ENCODE measurements at places on chromosomes 16 and 17.

- DNase-seq: no peak
These were observed 18.1 kb upstream of the GHDC start for GRCh38 chr17:42212382-42212781.

- no peak for DNase-seq
These were observed 15.8 kb downstream of the CIITA start for GRCh38 chr16:10892782-10893318.

DNA sequence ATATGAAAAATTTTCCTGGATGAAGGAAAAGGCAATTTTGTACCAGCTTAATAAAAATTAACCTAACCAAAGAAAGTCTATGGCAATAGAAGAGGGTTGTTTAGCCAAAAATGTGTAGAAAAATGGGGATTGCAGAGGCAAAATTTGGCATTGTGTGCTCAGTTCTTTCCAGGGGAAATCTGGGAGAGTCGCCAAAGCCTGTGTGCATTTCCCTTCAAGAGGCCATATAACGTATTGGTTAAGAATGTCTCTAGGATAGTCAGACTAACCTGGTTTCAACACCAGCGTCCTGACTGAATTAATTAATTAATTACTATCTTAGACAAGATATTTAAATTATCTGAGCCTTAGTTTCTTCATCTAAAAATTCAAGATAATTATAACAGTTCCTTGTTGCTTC is 44.8 kb upstream of the HLF start:
- DNase-seq: no peak

GRCh38 chr16:83301971-83302370 is 505.8 kb upstream of the HSBP1 start:
- DNase-seq: no peak

DNA sequence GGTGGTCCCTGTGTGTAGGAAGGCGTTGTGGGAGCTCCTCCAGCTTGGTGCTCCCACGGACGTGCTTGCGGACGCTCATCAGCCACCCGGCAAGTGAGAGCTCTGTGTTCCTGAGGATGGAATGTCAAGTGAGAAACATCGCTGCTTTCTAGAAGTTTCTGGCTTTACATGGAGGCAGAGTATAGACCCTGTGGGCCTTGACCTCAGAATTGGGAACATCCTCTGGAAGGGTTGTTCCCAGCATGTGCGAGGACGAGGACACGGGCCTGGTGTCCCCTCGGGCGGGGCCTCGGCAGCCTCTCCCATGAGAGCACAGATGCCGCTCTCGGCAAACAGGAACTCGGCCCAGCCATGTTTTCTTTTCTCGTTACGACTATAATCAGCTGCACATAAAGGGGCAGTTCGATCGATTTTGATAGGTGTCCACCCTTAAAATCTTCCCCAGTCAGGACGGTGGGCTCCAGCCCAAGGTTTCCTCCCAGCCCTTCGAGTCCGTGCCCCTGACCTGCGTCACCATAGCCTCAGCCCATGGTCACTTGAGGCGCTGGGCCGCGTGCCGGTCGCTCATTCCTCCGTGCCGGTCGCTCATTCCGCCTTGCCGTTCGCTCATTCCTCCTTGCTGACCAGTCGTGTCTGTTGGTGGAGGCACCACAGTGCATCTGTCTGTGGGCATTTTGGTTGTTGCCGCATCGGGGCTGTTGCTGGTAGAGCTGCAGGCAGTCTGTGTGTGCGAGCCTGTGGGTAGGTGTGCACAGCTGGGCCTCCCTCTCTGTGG is 91.3 kb upstream of the ZNF750 start:
- DNase-seq: no peak

DNA sequence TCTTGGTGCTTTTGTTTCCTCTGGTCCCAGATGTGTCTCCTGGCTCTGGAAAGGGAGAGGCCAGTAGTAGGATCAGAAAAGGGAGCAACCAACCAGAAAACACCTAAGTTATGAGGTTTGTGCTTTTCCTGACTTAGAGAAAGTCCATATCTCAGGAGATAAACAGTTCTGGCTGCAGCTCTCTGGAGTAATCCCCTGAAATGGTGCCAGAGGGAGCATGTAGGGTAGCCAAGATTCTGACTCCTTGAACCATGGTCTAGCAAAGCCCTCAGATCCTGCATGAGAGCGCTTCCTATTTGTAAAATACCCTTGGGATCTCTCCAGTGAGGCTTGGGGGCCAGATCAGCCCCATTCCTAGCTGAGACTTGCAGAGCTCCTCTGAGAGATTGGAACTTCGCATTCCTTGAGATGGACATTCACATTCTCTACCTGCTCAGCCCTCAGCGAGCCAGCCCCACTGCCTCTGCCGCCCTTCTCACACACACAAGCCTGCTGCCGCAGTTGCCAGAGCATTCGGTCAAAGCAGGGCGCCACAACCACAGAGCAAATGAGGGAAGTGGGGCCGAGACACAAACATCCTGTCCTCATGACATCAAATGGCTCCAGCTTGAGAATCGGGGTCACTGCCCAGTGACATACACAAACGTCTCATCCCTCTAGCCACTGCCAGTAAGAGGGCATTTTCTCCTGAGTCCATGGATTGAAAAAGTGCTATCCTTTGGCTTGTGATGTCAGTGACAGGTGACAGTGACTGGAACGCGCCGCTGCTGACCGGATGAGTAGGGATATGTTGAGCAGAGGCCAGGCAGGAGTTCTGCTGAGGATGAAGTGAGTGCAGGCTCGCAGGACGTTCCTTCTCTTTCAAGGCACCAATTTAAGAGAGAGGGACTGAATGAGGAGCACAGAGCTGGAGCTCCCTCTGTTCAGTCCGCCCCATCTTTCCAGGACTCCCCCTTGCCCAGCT is 5.0 kb downstream of the ABHD15 start:
- DNase-seq: peak; percentile 6

DNA sequence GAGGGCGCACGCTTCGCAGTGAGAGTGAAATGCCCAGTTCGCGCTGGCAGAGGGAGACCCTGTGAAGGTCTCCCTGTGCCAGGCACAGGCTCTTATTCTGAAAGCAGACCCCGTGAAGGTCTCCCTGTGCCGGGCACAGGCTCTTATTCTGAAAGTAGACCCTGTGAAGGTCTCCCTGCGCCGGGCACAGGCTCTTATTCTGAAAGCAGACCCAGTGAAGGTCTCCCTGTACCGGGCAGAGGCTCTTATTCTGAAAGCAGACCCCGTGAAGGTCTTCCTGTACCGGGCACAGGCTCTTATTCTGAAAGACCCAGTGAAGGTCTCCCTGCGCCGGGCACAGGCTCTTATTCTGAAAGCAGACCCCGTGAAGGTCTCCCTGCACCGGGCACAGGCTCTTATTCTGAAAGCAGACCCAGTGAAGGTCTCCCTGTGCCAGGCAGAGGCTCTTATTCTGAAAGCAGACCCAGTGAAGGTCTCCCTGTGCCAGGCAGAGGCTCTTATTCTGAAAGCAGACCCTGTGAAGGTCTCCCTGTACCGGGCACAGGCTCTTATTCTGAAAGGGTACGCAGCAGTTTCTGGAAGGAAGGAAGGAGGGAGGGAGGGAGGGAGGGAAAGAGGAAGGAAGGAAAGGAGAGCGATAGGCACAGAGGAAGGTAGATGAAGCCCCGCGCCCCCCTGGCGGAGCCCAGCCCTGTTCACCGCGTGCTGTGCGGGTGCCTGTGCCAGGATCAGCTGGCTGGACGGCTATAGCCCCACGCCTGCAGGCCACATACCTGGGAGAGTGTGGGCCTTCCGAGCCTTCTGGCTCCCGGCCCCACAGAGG is 55.3 kb downstream of the WDR45B start:
- DNase-seq: peak; percentile 68

GRCh38 chr16:15879255-15879811 is 9.1 kb downstream of the CEP20 start:
- no peak for DNase-seq

DNA sequence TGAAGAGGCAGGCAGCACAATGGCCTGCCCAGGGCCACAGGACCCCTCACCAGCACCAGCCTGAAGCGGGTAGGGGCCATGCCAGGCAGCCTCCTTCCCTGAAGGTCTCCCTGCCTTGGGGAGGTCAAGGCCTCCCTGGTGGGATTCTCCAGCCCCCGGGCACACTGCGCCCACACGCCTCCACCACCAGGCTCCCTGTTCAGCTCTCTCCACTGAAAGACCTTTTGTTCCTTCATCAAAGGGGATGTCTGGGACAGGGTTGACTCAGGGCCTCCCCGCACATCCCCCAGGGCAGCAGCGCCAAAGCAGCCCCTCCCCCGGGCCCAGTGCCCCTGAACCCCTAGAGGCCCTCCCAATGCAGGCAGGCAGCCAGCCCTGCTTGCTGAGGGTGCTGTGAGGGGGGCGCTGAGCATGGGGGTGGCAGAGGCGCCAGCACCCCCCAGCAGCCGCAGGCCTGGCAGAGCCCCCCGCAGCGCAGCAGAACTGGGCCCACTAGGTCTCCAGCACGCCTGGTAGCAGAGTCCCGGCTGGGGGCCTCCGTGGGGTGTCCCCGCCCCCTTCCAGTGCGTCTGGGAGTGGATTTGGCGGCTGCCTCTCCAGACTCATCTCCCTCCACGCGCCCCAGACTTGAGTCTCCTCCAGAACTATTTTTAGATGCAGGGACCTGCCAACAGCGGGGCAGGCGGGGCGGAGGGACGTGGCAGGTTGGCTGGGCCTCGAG is 13.1 kb downstream of the BCAR1 start:
- DNase-seq: no peak

GRCh38 chr16:67967958-67968399 is 458 bp downstream of the SLC12A4 start:
- DNase-seq: peak; percentile 8

- DNase-seq: no peak
These were observed 806 bp downstream of the IFT140 start for GRCh38 chr16:1610899-1611632.

- no peak for DNase-seq
These were observed 69.9 kb downstream of the ABR start for GRCh38 chr17:1109606-1110540.

- DNase-seq: peak; percentile 37
These were observed 668 bp downstream of the USP36 start for GRCh38 chr17:78839762-78840529.

- DNase-seq: no peak
These were observed 150.1 kb downstream of the IRF8 start for GRCh38 chr16:86048882-86049585.

- DNase-seq: no peak
These were observed 8.0 kb upstream of the UNK start for GRCh38 chr17:75776386-75777295.

- DNase-seq: no peak
These were observed at the start of gene CA7 for GRCh38 chr16:66844342-66845079. CA7 (plus strand) TSS chr16:66844414; CDS start chr16:66844488, 74 bp downstream.

DNA sequence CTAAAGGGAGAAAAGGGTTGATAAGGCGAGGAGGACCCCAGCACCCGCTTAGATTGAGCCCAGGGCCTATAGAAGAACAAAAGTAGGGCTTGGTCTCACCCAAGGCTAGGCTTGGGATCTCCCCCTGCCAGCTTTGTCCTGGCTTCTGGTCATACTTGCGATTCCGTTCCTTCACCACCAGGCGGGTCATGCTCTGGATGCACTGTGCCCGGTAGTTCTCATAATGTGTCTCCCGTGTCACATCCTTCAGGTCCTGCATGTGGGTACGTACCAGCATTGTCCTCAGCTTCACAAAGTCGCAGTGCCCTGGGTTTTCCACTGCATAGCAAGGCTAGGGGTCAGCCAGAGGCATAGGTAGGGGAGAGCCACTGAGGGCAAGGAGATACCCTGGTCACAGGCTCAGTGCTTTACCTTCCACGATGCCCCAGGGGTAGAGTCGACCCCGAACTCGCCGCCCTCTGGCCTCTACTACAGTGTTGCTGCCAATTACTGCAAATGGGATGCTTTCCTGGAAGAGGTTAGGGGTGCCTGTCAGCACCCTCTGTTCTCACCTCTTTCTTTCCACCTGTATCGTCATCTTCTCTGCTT is 6.5 kb upstream of the MTMR4 start:
- DNase-seq: no peak

Measured in CD4-positive, alpha-beta T cell treated with Interleukin-2 at 100 ng/mL for 4 hours (primary cell).